ENCODE measurements at places on chromosomes 5 and 9. TPM values are rescaled to one million over a fixed set of nuclear protein-coding genes. Genes with fewer than 3 reads are reported as not detected.

Gene CNTNAP3B
- 62.0 TPM for total RNA-seq

Gene ARHGEF28
- total RNA-seq = 34.3 TPM

Gene GPR151
- not detected for total RNA-seq

Gene UTP15
- total RNA-seq = 29.7 TPM

Gene C5orf52
- total RNA-seq = not detected

Gene POLR3G
- 4.8 TPM for total RNA-seq

Gene UGT3A1
- total RNA-seq = not detected

GRCh38 chr5:16754601-16755000 lies 137.8 kb upstream of the RETREG1 start:
- H3K4me1 ChIP-seq = peaks cover 17% of the 10 kb centered on the region
- H3K4me3 ChIP-seq = no peak overlapping the region
- no peaks in the 10 kb centered on the region for H3K36me3 ChIP-seq
- H3K27ac ChIP-seq = no peak overlapping the region
- DNase-seq = no peak
- no peaks in the 10 kb centered on the region for H3K27me3 ChIP-seq

- no peaks in the 10 kb centered on the region for H3K4me1 ChIP-seq
- no peak overlapping the region for H3K4me3 ChIP-seq
- no peaks in the 10 kb centered on the region for H3K27me3 ChIP-seq
- DNase-seq = no peak
- H3K27ac ChIP-seq = no peak overlapping the region
These were observed 29.6 kb downstream of the SAR1B start for GRCh38 chr5:134603059-134603458.

DNA sequence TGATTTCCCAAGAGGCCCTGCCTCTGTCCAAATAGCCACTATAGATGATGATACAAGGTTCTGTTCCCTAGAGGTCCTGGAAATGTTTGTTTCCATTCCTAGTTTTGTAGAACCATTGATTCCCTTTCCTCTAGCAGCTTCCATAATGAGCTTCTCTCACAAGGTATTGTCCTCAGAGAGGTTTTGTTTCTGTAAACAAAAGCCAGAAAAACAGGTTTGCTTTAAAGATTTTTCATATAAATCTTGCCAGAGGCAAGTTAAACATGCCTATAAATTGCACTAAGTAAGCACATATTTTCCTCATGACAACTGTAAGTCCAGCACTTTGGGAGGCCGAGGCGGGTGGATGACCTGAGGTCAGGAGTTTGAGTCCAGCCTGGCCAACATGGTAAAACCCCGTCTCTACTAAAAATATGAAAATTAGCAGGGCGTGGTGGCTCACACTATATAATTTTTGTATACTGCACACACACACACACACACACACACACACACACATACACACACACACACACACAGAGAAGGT lies 1787.7 kb downstream of the EFNA5 start:
- H3K36me3 ChIP-seq = no peaks in the 10 kb centered on the region
- no peak for DNase-seq
- H3K27ac ChIP-seq = no peak overlapping the region

DNA sequence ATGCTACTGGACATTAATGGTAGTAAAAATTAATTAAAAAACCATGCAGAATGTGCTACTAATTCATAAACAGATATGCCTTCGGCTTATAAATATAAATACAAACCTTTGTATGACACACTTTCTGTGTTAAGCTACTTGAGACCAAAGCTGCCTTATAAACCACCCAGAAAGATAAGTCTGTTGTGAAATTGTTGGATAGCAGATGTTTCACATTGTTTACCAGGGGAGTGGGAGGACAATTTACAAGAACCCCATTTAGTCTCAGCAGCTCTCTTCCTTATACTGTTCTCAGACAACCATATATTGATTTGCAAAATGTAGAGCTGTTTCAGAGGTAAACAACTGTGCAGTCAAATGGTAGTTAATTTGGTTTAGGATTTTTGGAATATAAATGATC lies 524.4 kb downstream of the PRR16 start:
- no peak overlapping the region for H3K4me3 ChIP-seq
- H3K36me3 ChIP-seq = no peaks in the 10 kb centered on the region
- H3K27me3 ChIP-seq = no peaks in the 10 kb centered on the region
- DNase-seq = no peak

GRCh38 chr9:87350915-87351314 lies 146.8 kb upstream of the DAPK1 start:
- H3K4me3 ChIP-seq = no peak overlapping the region
- no peaks in the 10 kb centered on the region for H3K4me1 ChIP-seq
- DNase-seq = no peak
- no peaks in the 10 kb centered on the region for H3K36me3 ChIP-seq

GRCh38 chr9:78030553-78031443 lies 813 bp downstream of the GNAQ start:
- peak overlapping the region; percentile 69 for H3K4me3 ChIP-seq
- H3K27me3 ChIP-seq = no peaks in the 10 kb centered on the region
- no peaks in the 10 kb centered on the region for H3K36me3 ChIP-seq
- DNase-seq = no peak

DNA sequence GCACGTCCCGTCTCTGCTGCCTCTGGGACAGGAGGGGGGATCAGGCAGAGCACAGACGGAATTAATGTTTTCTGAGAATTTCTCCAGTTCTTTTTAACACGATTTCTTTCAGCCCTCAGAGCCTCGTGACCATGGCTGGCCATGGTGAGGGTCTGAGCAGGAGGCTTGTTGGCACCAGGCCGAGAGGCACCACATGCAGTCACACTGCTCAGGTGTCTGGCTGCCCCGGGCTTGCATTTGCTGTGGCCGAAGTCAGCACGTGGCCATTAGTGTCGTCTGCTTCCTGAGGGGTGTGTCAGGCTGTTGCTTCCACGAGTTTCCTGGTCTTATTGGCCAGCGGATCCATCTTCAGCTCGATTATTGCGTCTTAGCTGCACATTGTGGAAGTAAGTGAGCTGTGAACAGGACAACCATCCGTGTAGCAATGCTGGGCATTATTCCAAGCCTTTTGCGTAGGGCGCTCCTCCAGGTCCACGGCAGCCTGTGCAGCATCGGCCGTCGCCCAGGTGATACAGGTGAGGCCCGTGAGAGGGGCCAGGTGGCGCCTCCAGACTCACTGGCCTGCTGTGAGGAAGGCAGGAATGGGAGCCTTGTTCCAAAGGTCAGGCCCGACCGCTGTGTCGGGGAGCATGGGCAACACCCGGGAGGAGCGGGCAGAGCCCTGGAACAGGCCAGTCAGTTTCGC lies 114.2 kb upstream of the CACNA1B start:
- peak overlapping the region; percentile 53 for H3K27ac ChIP-seq
- no peaks in the 10 kb centered on the region for H3K4me1 ChIP-seq
- no peak for DNase-seq
- H3K27me3 ChIP-seq = no peaks in the 10 kb centered on the region
- peaks cover 92% of the 10 kb centered on the region for H3K36me3 ChIP-seq

DNA sequence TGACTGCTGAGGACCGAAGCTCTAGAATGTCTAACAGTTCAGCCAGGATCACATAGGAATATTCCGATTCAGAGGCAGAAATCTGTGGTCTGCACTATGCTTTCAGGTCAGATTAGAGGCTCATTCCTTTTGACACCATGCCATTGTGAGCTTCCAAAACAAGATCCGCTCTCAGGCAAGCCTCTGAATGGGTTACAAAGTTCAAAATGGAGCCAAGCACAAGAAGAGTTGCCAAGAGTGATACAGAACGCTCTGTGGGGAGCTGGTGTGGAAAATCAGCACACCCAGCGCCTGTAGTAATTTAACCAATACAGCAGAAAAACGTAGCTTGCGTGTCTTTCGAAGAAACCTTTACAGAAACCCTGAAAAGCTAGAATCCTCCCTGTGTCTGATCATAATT lies 33.3 kb upstream of the FAT2 start:
- peaks cover 31% of the 10 kb centered on the region for H3K4me1 ChIP-seq
- H3K36me3 ChIP-seq = no peaks in the 10 kb centered on the region
- peak overlapping the region; percentile 76 for H3K27ac ChIP-seq
- no peaks in the 10 kb centered on the region for H3K27me3 ChIP-seq
- DNase-seq = no peak

DNA sequence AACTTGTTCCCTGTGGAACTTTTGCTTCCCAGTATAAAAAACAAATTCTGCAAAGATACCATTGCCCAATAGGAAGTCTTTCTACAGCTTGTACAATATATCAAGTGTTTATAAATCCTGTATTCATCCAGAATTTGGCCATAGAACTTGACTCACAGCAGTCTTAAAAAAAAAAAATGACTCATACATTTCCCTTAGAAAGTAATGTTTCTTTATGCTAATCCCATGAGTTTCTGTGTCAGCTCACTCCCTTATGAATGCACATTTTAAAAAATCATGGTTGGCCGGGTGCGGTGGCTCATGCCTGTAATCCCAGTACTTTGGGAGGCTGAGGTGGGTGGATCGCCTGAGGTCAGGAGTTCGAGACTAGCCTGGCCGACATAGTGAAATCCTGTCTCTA lies 89.3 kb upstream of the DMRT1 start:
- H3K4me1 ChIP-seq = peaks cover 39% of the 10 kb centered on the region
- H3K4me3 ChIP-seq = no peak overlapping the region
- peak overlapping the region; percentile 90 for H3K27ac ChIP-seq
- no peak for DNase-seq
- no peaks in the 10 kb centered on the region for H3K27me3 ChIP-seq
- no peaks in the 10 kb centered on the region for H3K36me3 ChIP-seq

DNA sequence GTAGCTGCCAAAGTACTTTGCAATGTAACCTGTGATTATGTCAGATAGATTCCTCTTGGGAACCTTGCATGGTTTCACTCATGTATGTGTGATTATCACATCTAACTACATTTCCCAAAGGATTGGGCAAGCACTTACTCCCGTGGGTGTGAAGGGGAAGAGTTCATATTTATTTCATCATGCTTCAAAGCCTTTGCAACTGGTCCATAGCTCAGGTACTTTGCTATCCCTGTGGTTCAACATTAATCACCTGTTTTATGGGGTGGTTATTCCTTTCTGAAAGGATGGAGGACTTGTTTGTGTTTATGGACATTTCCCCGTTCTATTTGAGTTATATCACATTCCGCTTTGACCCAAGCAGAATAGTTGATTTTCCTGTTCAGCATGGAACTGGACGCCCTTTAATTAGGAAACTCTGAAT lies 13.6 kb upstream of the ERMP1 start:
- H3K4me3 ChIP-seq = no peak overlapping the region
- no peaks in the 10 kb centered on the region for H3K36me3 ChIP-seq
- no peaks in the 10 kb centered on the region for H3K27me3 ChIP-seq
- no peak for DNase-seq
- H3K27ac ChIP-seq = no peak overlapping the region

DNA sequence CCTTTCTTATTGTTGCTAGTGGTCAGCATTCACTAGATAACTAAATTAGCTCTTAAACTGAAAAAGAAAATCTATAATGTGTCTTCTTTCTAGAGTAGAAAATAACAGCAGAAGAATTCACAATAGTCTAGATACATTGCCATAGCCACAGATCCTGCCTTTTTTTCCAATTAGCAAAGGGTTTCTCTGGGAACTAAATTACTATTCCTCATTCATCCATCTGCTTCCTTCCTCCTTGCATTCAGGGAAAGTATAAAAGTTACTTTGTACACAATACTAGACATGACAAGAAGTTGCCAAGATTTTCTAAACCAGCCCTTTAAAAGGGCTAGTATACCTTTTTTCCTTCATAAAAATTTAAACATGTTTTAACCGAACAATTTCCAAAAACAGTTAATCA lies 21.2 kb upstream of the WDR41 start:
- no peak for DNase-seq
- no peaks in the 10 kb centered on the region for H3K36me3 ChIP-seq
- no peak overlapping the region for H3K27ac ChIP-seq
- H3K4me1 ChIP-seq = no peaks in the 10 kb centered on the region

DNA sequence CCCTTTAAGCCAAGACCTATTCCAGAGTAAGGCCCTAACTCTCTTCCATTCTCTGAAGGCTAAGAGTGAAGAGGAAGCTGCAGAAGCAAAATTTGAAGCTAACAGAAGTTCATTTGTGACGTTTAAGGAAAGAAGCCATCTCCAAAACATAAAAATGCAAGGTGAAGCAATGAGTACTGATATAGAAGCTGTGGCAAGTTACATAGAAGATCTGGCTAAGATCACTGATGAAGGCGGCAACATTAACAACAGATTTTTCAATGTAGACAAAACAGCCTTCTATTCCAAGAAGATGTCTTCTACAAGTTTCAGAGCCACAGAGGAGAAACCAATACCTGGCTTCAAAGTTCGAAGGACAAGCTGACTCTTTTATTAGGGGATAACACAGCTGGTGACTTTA lies 1143.4 kb downstream of the CDH12 start:
- no peak overlapping the region for H3K4me3 ChIP-seq
- H3K27ac ChIP-seq = no peak overlapping the region
- H3K27me3 ChIP-seq = no peaks in the 10 kb centered on the region
- H3K36me3 ChIP-seq = no peaks in the 10 kb centered on the region
- DNase-seq = no peak

- DNase-seq = no peak
- H3K27me3 ChIP-seq = no peaks in the 10 kb centered on the region
- H3K36me3 ChIP-seq = no peaks in the 10 kb centered on the region
- no peak overlapping the region for H3K27ac ChIP-seq
- no peaks in the 10 kb centered on the region for H3K4me1 ChIP-seq
- H3K4me3 ChIP-seq = no peak overlapping the region
These were observed 15.0 kb upstream of the TEX48 start for GRCh38 chr9:114696814-114697544.

DNA sequence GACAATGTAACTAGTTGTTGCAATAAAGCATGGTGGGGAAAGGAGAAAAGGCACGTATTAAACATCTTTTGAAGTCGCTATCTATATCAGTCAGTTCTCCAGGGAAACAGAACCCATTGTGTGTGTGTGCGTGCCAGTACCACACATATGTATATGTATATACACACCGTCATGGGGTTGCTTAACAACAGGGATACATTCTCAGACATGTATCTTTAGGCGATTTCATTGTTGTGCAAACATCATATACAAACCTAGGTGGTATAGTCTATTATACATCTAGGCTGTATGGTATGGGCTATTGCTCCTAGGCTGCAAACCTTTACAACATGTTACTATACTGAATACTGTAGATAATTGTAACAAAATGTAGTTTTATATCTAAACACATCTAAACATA lies 2.3 kb downstream of the CDKN2B-AS1 start:
- no peak overlapping the region for H3K27ac ChIP-seq
- H3K36me3 ChIP-seq = no peaks in the 10 kb centered on the region
- no peak overlapping the region for H3K4me3 ChIP-seq
- peaks cover 5% of the 10 kb centered on the region for H3K4me1 ChIP-seq
- H3K27me3 ChIP-seq = no peaks in the 10 kb centered on the region
- no peak for DNase-seq

DNA sequence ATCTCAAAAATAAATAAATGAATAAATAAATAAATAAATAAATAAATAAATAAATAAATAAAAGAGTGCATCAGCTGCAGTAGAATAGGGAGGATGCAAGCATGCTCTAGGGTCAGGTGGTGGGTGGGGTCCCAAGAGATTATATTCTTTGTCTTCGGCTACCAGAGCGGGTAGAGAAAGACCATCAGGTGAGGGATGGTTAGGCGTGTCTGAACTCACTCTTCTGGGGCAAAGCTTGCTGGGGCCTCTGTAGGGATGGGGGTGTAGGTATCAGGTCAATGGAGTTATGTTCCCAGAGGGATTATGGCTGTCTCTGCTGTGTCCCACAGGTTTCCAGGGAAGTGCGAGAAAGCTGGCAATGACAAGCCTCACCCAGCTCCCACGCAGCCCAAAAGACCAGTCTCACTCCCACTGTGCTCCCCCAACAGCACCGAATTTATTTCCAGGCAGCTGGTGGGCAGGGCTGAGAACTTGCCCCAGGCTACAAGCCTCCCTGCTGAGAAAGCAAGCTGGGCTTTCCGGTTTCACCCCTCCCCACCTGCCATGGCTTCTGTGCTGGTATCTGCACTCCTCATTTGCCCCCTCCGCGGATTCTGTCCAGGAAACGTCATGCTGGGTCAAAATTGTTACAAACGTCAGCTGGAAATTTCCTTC lies 180.8 kb downstream of the LURAP1L start:
- H3K4me3 ChIP-seq = no peak overlapping the region
- H3K4me1 ChIP-seq = no peaks in the 10 kb centered on the region
- H3K27me3 ChIP-seq = no peaks in the 10 kb centered on the region
- no peaks in the 10 kb centered on the region for H3K36me3 ChIP-seq
- no peak for DNase-seq
- H3K27ac ChIP-seq = no peak overlapping the region

Measured in esophagus squamous epithelium (tissue), 5 donors.